ENCODE measurements at places on chromosomes 1 and 21.

DNA sequence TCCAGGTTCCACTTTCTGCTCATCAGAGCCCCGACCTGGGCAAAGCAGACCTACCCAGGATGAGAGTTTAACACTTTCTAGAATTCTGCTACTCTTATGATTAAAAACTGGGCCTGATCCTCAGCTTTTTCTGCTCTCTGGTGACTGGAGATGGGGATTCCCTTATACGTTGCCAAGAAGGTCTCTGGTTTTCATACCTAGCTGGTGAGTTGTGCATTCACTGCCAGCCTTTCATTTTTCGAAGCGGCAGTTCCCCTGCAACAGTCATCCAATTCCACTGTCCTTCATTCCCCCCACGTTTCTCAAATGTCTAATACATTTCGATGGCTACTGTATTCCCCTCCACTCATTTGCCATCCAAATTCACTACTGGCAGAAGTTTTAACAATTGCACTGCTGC lies 135.3 kb downstream of the ADSS2 start:
- H3K4me1 ChIP-seq: peaks cover 12% of the 10 kb centered on the region
- H3K4me3 ChIP-seq: no peak overlapping the region
- DNase-seq: no peak
- no peaks in the 10 kb centered on the region for H3K27me3 ChIP-seq

- H3K27me3 ChIP-seq: no peaks in the 10 kb centered on the region
- DNase-seq: no peak
- no peak overlapping the region for H3K4me3 ChIP-seq
- H3K4me1 ChIP-seq: no peaks in the 10 kb centered on the region
Observed at GRCh38 chr1:70227439-70227838, 6.3 kb downstream of the SRSF11 start.

GRCh38 chr1:118907466-118907865 lies 80.7 kb downstream of the TBX15 start:
- peaks cover 51% of the 10 kb centered on the region for H3K36me3 ChIP-seq
- no peaks in the 10 kb centered on the region for H3K27me3 ChIP-seq
- no peak for DNase-seq
- no peak overlapping the region for H3K4me3 ChIP-seq
- no peak overlapping the region for H3K27ac ChIP-seq

GRCh38 chr1:164228928-164229327 lies 330.1 kb upstream of the PBX1 start:
- no peaks in the 10 kb centered on the region for H3K4me1 ChIP-seq
- no peaks in the 10 kb centered on the region for H3K27me3 ChIP-seq
- no peak overlapping the region for H3K4me3 ChIP-seq
- H3K27ac ChIP-seq: no peak overlapping the region

Data from muscle of leg (tissue), 16 donors.